ENCODE measurements at places on chromosomes 5 and 9. TPM values are rescaled to one million over a fixed set of nuclear protein-coding genes. Genes with fewer than 3 reads are reported as not detected.
A peak's percentile ranks its signal among the peaks of the same experiment; 100 is the strongest.

DNA sequence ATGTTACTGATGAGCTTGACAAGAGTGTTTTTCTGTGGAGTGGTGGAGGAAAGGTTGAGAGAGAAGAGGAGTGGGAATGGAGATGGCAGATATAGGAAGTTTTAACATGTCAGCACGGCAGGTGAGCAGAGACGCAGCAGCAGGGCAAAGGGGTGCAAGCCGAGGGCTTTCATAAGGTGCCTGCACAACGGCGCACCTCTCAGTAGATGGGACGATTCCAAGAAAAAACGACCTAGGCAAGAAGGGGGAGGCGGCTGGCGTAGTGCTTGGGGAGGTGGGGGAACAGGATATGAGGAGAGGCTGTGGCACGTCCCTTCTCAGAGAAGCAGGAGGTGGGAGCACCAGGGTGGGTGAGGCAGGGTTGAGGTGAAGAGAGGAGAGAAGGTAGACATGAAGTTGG, 24.5 kb downstream of the ARPC5L start:
- H3K27me3 ChIP-seq = no peaks in the 10 kb centered on the region
- H3K36me3 ChIP-seq = peaks cover 46% of the 10 kb centered on the region
- no peak for DNase-seq

DNA sequence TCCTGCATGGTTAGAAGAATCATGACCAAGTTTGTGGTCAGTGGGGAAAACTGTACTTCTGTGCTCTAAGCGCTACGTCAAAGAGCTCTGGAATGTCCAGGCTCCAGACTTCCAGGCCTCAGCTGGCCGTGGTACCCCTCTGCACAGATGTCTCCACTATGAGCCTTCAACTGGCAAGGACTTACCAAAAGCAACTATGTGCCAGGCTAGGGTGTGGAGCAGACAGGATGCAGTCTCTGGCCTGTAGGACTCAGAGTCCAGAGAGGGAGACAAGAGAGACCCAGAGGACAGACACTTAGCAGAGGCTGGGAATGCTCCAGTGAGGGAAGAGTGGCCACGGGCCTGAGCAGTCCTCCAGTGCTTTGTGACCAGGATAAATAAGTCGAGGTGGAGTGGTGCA, 31.0 kb upstream of the TCF7 start:
- H3K27me3 ChIP-seq = peaks cover 9% of the 10 kb centered on the region
- H3K27ac ChIP-seq = no peak overlapping the region
- no peak for DNase-seq
- no peak overlapping the region for H3K4me3 ChIP-seq
- H3K36me3 ChIP-seq = no peaks in the 10 kb centered on the region
- no peaks in the 10 kb centered on the region for H3K4me1 ChIP-seq

GRCh38 chr5:64210866-64211265, 45.2 kb downstream of the RNF180 start:
- no peak overlapping the region for H3K27ac ChIP-seq
- DNase-seq = no peak
- peaks cover 9% of the 10 kb centered on the region for H3K4me1 ChIP-seq

GRCh38 chr5:180330270-180330648, 22.9 kb downstream of the GFPT2 start:
- H3K4me3 ChIP-seq = no peak overlapping the region
- no peaks in the 10 kb centered on the region for H3K27me3 ChIP-seq
- H3K4me1 ChIP-seq = peaks cover 58% of the 10 kb centered on the region
- H3K36me3 ChIP-seq = peaks cover 37% of the 10 kb centered on the region
- H3K27ac ChIP-seq = peak overlapping the region; percentile 84
- DNase-seq = no peak

DNA sequence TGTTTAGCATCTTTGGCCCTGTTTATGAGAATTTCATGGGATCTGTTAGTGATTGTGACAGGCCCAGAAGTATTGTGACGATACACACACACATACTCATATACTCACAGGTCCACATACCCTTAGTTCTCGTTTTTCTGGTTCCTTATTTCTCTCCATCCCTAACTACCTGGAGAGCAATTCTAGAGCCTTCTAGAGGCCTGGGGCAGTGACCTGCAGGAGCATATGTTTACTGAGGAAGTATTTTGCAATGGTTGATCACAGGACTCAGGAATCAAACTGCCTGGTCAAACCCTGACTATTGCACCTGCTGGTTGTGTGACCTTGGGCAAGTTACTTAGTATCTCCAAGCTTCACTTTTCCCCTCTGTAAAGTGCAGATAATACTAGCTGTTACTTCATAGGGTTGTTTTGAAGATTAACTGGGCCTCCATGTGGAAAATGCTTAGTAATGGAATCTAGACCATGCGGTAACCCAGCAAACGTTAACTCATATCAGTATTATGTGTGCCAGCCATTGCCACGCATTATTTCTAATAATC, 8.7 kb downstream of the PAPPA start:
- H3K4me3 ChIP-seq = no peak overlapping the region
- peaks cover 77% of the 10 kb centered on the region for H3K4me1 ChIP-seq
- no peaks in the 10 kb centered on the region for H3K27me3 ChIP-seq
- peak overlapping the region; percentile 75 for H3K27ac ChIP-seq
- DNase-seq = no peak

GRCh38 chr5:78983601-78984438, 1.3 kb downstream of the ARSB start:
- H3K4me3 ChIP-seq = peak overlapping the region; percentile 83
- no peak for DNase-seq

GRCh38 chr9:100472788-100473275, at the start of gene TMEFF1:
Gene TMEFF1 (plus strand): TSS chr9:100473149. CDS start chr9:100473545, 396 bp downstream.
- no peaks in the 10 kb centered on the region for H3K27me3 ChIP-seq
- H3K4me1 ChIP-seq = peaks cover 12% of the 10 kb centered on the region
- H3K36me3 ChIP-seq = peaks cover 2% of the 10 kb centered on the region
- peak; percentile 86 for DNase-seq
- no peak within 1 kb of the TSS for H3K27ac ChIP-seq
- peak within 1 kb of the TSS; percentile 71 for H3K4me3 ChIP-seq

GRCh38 chr5:99060306-99061261, 131.8 kb upstream of the CHD1 start:
- H3K4me1 ChIP-seq = peaks cover 16% of the 10 kb centered on the region
- H3K36me3 ChIP-seq = no peaks in the 10 kb centered on the region
- peak; percentile 91 for DNase-seq
- no peak overlapping the region for H3K27ac ChIP-seq
- H3K4me3 ChIP-seq = no peak overlapping the region

GRCh38 chr5:138853132-138853531, 22.0 kb downstream of the LRRTM2 start:
- H3K27ac ChIP-seq = no peak overlapping the region
- no peak for DNase-seq
- H3K36me3 ChIP-seq = peaks cover 3% of the 10 kb centered on the region
- no peak overlapping the region for H3K4me3 ChIP-seq

GRCh38 chr9:118148990-118149389, 444.8 kb downstream of the TLR4 start:
- no peak for DNase-seq
- H3K4me1 ChIP-seq = no peaks in the 10 kb centered on the region
- no peak overlapping the region for H3K4me3 ChIP-seq
- H3K27me3 ChIP-seq = no peaks in the 10 kb centered on the region
- H3K36me3 ChIP-seq = no peaks in the 10 kb centered on the region

- H3K36me3 ChIP-seq = no peaks in the 10 kb centered on the region
- no peaks in the 10 kb centered on the region for H3K27me3 ChIP-seq
- peak; percentile 88 for DNase-seq
- H3K27ac ChIP-seq = no peak overlapping the region
- no peak overlapping the region for H3K4me3 ChIP-seq
- H3K4me1 ChIP-seq = no peaks in the 10 kb centered on the region
Measured at GRCh38 chr9:83334320-83334719, 203.9 kb downstream of the FRMD3 start.

GRCh38 chr9:75053869-75054268, 25.8 kb upstream of the CARNMT1 start:
- H3K36me3 ChIP-seq = no peaks in the 10 kb centered on the region
- peaks cover 10% of the 10 kb centered on the region for H3K27me3 ChIP-seq
- no peak for DNase-seq
- H3K4me1 ChIP-seq = no peaks in the 10 kb centered on the region
- H3K4me3 ChIP-seq = no peak overlapping the region

GRCh38 chr9:34594177-34594576, 4.7 kb upstream of the CNTFR start:
- H3K27ac ChIP-seq = no peak overlapping the region
- peaks cover 22% of the 10 kb centered on the region for H3K4me1 ChIP-seq
- peaks cover 49% of the 10 kb centered on the region for H3K27me3 ChIP-seq
- no peak overlapping the region for H3K4me3 ChIP-seq

GRCh38 chr5:52757527-52757926, 30.2 kb upstream of the ITGA1 start:
- no peak overlapping the region for H3K4me3 ChIP-seq
- H3K27ac ChIP-seq = peak overlapping the region; percentile 66
- no peaks in the 10 kb centered on the region for H3K27me3 ChIP-seq
- no peak for DNase-seq
- peaks cover 49% of the 10 kb centered on the region for H3K4me1 ChIP-seq

DNA sequence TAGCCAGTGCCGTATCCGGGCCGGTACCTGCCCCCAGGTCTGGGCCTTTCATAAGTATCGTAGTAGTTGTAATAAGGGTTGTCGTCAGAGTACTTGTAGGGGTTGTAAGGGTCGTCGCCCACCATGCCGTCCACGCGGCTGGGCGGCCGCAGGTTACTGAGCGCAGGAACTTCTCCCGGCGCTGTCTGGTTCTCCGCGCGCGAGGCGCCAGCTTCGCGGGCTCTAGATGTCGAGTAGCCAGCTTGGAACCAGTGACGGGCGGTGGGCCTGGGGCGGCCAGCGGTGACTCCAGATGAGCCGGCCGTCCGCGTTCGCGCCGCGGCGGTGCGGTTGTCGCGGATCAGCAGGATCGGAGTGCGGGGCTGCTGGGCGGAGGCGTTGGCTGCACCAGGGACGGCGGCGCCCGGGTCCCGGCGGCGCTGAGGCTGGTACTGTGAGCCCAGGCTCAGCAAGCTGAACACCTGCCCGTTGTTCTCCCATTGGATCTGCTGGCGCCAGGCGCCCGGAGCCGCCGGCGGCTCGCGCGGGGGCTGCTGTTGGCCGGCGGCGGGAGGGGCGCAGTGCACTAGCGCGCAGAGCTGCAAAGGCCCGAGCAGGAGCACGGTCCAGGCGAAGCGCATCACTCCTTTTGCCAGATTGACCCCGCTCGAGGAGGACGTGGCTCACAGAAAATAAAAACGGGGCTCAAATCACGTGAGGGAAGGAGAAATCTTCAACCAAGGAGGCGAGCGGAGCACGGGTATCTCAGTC, 518 bp downstream of the LOX start:
- H3K4me1 ChIP-seq = peaks cover 51% of the 10 kb centered on the region
- peak overlapping the region; percentile 93 for H3K4me3 ChIP-seq
- DNase-seq = peak; percentile 84
- no peaks in the 10 kb centered on the region for H3K27me3 ChIP-seq
- peak overlapping the region; percentile 92 for H3K27ac ChIP-seq

DNA sequence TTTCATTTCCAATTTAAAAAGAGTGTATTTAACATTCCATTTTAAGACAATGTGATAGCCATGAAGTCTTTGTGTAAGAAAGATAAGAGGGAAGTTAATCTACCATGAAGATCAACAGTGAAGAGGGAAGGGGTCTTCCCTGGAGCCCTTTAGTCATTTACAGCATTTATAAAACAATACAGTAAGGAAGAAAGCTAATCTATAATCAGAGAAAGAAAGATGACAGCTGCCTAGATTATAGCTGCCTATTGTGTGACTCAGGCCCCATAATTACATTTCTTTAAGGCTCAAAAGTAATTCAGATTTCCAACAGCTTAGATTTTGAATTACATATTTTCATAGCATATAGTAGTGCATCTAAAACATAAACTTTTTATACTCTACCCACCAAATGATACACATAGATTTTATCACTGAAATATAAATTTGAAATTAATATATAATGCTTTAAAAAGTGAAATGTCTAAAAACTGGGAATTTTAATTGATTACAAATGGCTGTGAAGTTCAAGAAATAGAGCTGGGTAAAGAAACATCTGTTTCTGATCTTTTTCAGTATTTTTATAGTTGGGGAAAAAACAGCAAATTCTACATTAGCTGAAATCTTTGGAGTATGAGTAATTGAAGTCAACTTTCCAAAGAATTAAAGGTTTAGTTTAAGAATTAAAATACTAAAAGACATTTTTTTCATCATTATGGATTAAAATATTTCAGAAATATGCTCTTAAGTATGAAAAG, 89.6 kb downstream of the RIC1 start:
- no peak overlapping the region for H3K4me3 ChIP-seq
- H3K36me3 ChIP-seq = peaks cover 44% of the 10 kb centered on the region
- H3K27me3 ChIP-seq = no peaks in the 10 kb centered on the region
- H3K4me1 ChIP-seq = peaks cover 70% of the 10 kb centered on the region

- peaks cover 21% of the 10 kb centered on the region for H3K27me3 ChIP-seq
- no peak overlapping the region for H3K4me3 ChIP-seq
- H3K27ac ChIP-seq = no peak overlapping the region
- no peaks in the 10 kb centered on the region for H3K36me3 ChIP-seq
Measured at GRCh38 chr5:171367424-171368370, 20.0 kb upstream of the NPM1 start.

DNA sequence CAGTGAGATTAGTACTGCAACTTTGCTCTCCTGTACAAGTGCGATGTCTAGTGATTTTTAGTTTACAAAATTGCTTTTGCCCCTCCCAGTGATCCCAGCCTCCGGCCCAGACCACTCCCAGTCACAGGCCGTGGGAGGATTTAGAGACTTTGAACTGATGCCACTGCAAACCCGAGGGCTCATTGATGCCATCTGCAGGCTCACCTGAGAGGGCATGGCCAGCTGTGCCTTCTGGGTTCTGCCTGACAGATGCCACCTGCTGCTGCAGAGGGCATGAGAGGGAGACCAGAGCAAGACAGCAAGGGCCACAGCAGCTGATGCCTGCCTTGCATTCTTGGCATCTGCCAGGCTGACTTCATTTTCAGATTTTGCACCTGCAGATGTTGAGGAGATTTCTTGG, 593.8 kb downstream of the CDK5RAP2 start:
- no peaks in the 10 kb centered on the region for H3K36me3 ChIP-seq
- no peaks in the 10 kb centered on the region for H3K4me1 ChIP-seq

- H3K36me3 ChIP-seq = no peaks in the 10 kb centered on the region
- no peak for DNase-seq
- no peak overlapping the region for H3K27ac ChIP-seq
- H3K27me3 ChIP-seq = peaks cover 55% of the 10 kb centered on the region
Measured at GRCh38 chr9:77125665-77126064, 51.7 kb upstream of the VPS13A start.

Gene CHSY3
- total RNA-seq = 19.7 TPM

Gene ANKRD20A1
- total RNA-seq = 0.42 TPM

Gene TEX48
- not detected for total RNA-seq

Gene DDX46
- 55.3 TPM for total RNA-seq

Gene EIF4E1B
- not detected for total RNA-seq

Gene PRELID2
- 4.7 TPM for total RNA-seq

Gene CLPTM1L
- 88.0 TPM for total RNA-seq

Gene FOXD4
- 0.43 TPM for total RNA-seq

Gene MAST4
- total RNA-seq = 12.9 TPM
